ENCODE measurements at places on chromosomes 13 and 19.

GRCh38 chr19:2338751-2339643, 10.5 kb downstream of the SPPL2B start:
- DNase-seq = no peak

- DNase-seq = no peak
Measured at GRCh38 chr19:51251468-51251820, 564 bp downstream of the SIGLECL1 start.

DNA sequence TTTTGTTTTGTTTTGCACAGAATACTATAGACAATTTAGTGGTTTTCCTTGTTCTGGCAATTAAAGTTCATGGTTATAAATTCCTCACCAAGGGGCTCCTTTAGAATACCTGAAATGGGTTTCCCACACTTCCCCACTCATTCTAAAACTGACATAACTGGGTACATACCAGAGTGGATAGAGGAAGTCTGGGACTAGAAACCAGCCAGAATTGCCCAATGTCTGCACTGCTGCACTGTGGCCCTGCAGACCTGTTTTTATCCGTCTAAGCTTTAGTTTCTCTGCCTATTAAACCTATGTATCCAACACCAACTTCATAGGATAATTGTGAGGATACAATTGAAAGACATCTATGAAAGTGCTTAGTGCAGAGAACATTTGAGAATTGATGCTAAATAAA, 498.6 kb downstream of the KCTD12 start:
- no peak for DNase-seq

DNA sequence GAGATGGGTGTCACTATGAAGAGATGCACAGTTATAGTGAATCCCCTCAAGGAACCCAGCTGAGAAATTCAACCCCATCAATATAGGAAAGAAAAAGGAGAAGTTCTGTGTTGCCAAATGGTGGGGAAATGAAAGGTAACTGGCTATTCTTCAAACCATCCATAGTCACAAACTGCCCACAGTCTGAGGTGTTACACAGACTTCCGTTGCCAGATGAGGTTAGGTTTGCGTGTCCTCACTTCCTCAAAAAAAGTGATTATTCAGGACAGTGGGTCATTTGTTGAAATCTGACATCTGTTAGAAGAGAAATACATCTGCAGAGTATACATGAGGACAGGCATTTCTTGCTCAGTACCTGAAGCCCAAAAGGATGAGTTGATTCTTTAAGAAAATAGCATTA, 9.0 kb downstream of the SIGLEC5 start:
- DNase-seq = no peak

DNA sequence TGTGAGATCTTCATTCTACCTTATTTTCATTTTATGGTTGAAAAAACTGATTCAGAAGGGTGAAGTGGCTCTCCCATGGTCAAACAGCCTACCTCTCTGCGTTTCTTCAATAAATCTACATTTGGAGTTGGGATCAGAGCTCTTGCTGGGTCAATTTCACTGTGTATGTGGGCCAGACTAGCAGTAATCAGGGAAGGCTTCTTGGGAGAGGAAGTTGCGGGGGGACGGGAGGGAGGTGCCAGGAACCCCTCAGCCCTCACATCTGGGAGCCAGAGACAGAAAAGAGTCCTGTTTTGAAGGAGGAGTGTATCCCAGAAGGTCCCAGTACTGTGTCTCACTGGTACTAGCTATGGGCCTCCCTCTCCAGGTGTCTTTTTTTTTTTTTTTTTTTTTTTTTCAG, 934 bp downstream of the KXD1 start:
- no peak for DNase-seq

- peak; percentile 89 for DNase-seq
Measured at GRCh38 chr19:18109733-18110608, 12.4 kb downstream of the MAST3 start.

DNA sequence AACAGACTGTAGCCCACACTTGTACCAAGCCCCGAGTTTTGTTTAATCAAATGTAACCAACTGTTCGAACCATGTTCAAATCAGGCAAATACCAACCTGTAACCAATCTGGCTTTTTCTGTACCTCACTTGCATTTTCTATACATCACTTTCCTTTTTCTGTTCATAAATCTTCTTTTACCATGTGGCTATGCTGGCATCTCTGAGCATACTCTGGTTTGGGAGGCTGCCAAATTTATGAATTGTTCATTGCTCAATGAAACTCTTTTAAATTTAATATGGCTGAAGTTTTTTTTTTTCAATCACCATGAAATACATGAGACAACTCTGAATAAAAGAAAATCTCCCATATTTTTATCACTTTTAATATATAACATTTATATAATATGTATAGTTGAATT, 256.1 kb downstream of the SLITRK6 start:
- no peak for DNase-seq

DNA sequence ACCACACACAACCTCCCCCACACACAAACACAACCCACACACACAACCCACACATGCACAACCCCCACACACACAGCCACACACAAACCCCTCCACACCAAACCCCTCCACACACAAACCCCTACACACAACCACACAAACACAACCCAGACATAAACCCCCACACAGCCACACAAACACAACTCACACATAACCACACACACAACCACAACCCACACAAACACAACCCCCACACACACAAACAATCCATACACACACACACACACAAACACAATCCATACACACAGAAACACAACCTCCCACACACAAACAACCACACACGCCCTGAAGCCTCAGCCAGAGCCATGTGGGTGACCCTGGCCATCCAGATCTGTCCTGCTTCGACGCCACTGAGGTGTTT, 30.0 kb upstream of the ISYNA1 start:
- no peak for DNase-seq

GRCh38 chr13:100565286-100565685, 23.3 kb downstream of the GGACT start:
- no peak for DNase-seq

- DNase-seq = no peak
Measured at GRCh38 chr19:5977222-5977784, 637 bp downstream of the RANBP3 start.

DNA sequence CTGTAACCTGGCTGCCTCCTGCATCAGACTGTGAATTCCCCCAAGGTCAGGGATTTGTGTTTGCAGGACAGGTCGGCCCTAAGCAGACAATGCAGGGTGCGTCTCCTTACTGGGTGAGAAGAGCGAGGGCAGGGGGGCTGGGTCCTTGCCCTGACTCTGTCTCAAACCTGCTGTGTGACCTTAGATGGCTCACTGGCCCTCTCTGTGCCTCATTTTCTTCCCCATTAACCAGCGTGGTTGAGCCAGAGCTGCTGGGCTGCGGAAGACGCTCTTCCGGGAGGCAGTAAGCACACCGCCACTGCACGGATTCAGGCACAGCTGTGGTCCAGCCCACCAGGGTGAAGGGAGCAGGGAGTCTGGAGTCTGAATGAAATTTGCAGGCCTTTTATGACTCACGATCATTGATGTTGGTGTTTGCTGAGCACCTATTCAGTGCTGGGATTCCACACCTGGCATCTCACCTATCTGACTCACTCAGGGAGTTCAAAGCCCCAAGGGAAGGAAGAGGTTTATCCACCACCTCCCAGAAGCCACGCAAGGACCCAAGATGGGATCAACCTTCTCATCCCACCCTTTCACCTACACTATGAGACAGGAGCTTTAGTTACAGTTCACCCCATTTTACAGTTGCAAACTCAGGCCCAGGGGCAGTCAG, 2.5 kb downstream of the AKT1S1 start:
- no peak for DNase-seq

GRCh38 chr13:92346046-92346445, 880.6 kb upstream of the GPC6 start:
- DNase-seq = no peak

DNA sequence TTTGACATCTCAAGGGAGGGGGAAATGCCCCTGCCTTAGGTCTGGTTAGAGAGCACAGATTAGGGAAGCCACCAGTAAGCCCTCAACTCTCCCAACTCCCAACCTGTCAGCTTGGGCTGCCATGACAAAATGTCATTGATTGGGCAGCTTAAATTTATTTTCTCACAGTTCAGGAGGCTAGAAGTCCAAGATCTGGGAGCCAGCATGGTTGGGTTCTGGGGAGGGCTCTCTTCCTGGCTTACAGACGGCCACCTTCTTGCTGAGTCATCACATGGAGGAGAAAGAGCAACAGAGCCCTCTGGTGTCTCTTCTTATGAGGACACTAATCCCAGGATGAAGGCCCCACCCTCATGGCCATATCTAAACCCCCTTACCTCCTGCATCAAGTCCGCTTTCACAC, 24.2 kb downstream of the C19orf12 start:
- DNase-seq = no peak

GRCh38 chr13:39510316-39510695, 92.7 kb downstream of the LHFPL6 start:
- DNase-seq = no peak

- no peak for DNase-seq
Measured at GRCh38 chr13:106401081-106401480, 134.4 kb downstream of the EFNB2 start.

GRCh38 chr13:73055813-73056564, 2.8 kb upstream of the KLF5 start:
- no peak for DNase-seq

GRCh38 chr19:42313096-42313839, at the start of gene TMEM145:
Gene TMEM145 (plus strand): TSS chr19:42313309. CDS start chr19:42313377, 68 bp downstream.
- no peak for DNase-seq

GRCh38 chr13:34864671-34865070, 77.4 kb upstream of the NBEA start:
- no peak for DNase-seq

- DNase-seq = no peak
Measured at GRCh38 chr13:68481130-68481529, 1251.0 kb upstream of the PCDH9 start.

GRCh38 chr19:47190167-47190727, 40.8 kb downstream of the BBC3 start:
- peak; percentile 90 for DNase-seq
